ENCODE measurements at places on chromosomes 12 and 14. TPM values are rescaled to one million over a fixed set of nuclear protein-coding genes. Genes with fewer than 3 reads are reported as not detected.

The MYO1H gene
- not detected for total RNA-seq

DNA sequence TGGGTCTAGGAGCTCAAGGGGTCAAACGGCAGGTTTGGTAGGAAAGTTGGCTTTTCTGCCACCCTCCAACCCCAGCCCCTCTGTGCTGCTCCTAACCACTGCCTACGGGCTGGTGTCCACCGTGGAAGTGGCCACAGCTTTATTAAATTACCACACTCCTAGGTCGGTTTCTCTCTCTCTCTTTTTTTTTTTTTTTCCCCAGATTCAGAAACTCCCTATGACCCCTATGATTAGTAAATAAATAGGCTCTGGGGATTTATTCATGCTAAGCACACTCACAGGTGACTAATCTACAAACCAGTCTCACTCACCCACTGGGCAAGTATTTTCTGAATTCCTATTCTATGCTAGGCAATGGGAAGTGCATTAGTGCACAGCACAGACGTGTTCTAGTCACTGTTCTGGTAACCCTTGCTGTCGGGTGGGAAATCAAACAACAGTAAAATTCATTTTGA, 8.7 kb upstream of the DDX47 start:
- no peak overlapping the region for H3K4me3 ChIP-seq
- no peak for DNase-seq
- H3K36me3 ChIP-seq, result peaks cover 2% of the 10 kb centered on the region
- no peak overlapping the region for H3K27ac ChIP-seq
- no peaks in the 10 kb centered on the region for H3K27me3 ChIP-seq

The CFAP54 gene
- 0.17 TPM for total RNA-seq

DNA sequence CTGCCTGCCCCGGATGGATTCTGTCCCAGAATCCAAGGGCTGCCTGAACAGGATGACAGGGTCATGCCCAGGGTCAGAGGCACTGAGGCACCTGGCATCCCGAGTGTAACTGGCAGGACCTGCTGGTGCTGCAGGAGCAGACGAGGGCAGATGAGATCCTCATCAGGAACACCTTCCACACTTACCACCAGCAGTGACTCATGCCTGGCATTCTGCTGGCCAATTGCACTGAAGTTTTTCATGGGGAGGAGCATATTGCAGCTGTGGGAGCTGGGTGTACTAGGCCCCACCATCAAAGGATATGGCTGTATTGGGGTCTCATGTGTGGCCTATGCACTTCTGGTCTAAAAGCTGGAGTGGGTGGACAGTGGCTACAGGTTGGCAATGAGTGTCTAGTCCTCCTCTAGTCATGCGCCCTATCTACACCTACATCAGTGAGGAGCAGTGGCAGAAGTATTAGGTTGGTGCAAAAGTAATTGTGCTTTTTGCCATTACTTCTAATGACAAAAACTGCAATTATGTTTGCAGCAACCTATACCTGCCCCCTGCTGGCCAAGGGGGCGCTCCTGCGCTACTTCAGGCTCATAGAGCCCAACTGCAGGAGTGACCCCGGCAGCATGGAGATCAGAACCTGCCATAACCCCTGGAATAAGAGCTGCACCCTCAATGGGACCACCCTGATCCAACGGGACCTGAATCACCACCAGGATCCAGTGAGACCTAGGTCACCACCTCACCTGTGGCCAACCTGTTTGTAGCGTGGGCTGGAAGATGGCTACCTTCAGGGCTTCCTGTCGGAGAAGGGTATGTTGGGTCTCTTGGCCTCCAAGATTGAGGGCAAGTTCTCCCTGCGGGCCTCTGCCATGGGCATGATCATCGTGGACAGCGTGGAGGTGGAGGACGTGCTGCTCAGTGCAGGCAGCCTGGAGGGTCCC, 8.0 kb upstream of the C12orf42 start:
- no peak overlapping the region for H3K4me3 ChIP-seq
- H3K4me1 ChIP-seq, result peaks cover 41% of the 10 kb centered on the region
- peak; percentile 28 for DNase-seq
- H3K27me3 ChIP-seq, result peaks cover 19% of the 10 kb centered on the region

- H3K4me1 ChIP-seq, result no peaks in the 10 kb centered on the region
- H3K36me3 ChIP-seq, result peaks cover 2% of the 10 kb centered on the region
- peaks cover 2% of the 10 kb centered on the region for H3K27me3 ChIP-seq
- no peak overlapping the region for H3K27ac ChIP-seq
- no peak for DNase-seq
- no peak overlapping the region for H3K4me3 ChIP-seq
Measured at GRCh38 chr14:67852926-67853604, 33.5 kb downstream of the RAD51B start.

DNA sequence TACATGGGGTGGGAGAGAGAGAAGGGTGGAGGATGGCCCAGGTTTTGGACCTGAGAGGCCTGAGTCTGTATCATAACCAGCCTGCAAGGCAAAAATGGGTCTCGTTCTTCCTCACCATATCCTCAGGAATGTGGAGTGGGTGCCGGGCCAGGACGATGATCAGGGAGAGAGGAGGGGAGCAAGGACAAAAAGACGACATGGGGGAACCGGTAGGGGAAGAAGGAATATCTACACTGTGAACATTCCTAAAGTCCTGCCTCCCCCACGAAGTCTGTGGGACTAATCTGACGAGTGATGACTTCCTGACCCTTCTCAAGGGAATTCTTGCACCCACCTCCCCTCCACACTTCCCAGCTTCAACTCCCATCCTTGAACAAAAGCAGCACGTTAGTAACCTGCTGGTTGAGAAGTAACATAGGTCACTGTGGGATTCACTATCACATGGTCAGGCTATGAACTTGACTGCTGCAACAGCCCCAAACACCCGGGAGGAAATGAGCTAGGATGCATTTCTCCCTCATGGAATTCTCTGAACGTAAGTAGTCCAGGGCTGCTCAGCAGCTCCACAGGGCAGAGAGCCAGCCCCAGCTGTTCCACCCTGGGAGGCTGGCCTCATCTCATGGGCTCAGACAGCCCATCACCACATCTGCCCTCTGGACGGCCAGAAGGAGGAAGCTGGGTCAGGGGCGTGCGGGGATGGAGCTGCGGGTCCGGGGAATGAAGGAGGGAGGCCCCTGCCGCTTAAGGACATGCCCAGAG, 36.8 kb upstream of the VWF start:
- no peaks in the 10 kb centered on the region for H3K4me1 ChIP-seq
- no peak overlapping the region for H3K27ac ChIP-seq
- H3K27me3 ChIP-seq, result no peaks in the 10 kb centered on the region
- H3K4me3 ChIP-seq, result no peak overlapping the region
- no peak for DNase-seq

DNA sequence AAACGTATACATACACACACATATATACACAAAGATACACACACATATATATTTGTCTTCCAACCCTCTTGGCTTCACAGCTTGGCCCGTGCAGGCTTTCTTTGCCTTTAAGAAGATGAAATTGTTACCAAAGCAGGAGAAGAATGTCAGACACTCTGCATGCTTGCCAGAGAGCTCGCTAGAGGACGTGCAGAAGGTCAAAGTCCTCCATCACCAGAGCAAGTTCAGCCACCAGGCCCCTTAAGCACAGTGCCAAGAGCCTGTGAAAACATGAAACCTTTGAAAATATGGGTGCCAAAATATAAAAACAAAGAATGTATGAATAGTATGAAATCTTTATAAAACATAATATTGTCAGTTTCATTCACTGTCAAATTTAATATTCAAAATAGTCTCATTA, 14.9 kb upstream of the MCRS1 start:
- peaks cover 23% of the 10 kb centered on the region for H3K4me1 ChIP-seq
- no peaks in the 10 kb centered on the region for H3K36me3 ChIP-seq
- DNase-seq, result no peak
- no peak overlapping the region for H3K4me3 ChIP-seq
- H3K27ac ChIP-seq, result no peak overlapping the region
- H3K27me3 ChIP-seq, result no peaks in the 10 kb centered on the region

The SOAT2 gene
- total RNA-seq, result not detected
